Right renal cortex interstitium (tissue), 3 donors: ENCODE measurements at places on chromosomes 4 and X. TPM values are rescaled to one million over a fixed set of nuclear protein-coding genes. Genes with fewer than 3 reads are reported as not detected.

DNA sequence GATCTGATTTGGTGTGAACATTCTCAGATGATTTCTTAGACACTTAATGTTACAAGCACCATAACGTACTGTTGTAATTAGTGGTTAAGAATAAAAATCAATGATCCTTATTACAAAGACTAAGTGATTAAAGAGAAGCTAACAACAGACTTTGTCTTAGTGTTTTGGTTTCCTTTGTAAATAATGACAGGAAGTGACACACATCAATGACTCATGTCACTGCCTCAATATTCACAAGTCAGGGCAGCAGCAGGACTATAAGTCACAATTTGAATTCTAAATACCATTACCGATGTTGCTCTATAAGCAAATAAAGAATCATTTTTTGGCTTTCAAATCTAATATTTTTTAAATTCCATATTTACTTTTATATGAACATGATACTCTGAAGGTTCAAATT, 115.8 kb upstream of the FAT4 start:
- DNase-seq = no peak

GRCh38 chrX:144275843-144276242, 392.0 kb downstream of the UBE2NL start:
- no peak for DNase-seq

DNA sequence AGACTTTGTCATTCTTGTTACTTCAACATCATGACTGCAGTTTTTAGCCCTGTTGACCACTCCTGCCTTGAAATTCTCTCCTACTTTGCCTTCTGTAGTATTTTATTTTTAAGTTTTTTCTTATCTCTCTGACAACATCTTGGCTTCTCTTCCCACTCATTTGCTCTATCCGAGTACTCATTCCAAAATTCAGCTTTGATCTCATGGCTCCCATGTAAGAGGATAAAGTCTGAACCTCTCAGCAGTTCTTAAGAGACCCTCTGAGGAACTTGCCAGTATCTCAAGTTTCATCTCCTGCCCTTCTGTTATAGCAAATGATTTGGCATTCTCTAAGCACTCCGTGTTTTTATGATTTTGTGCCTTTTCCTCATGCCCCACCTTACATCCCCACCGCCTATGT, 67.7 kb downstream of the GALNT7 start:
- no peak for DNase-seq

GRCh38 chr4:153181700-153182099, 22.5 kb upstream of the TRIM2 start:
- DNase-seq = no peak

DNA sequence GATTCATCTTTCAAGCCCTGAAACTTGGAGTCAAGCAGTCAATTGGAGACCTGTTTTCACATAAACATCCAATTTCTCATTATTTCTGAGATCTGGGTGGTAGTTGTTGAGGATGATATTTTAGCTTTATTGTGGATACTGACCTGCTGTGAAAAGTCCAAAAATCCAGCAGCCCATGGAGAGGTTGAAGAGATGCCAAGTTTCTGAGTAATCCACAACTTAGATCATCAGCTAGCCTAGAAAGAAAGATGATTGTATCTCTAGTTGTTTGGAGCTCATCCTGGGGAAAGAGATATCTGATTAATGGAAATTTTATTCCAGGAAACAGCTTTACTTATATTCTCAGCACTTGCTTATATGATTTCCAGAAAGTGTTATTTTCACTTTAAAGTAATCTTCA, 48.6 kb upstream of the DCX start:
- DNase-seq = no peak

GRCh38 chr4:8656711-8657380, 64.3 kb downstream of the CPZ start:
- DNase-seq = no peak

GRCh38 chr4:167587361-167587760, 353.1 kb upstream of the SPOCK3 start:
- DNase-seq = no peak

Gene WDFY3
- polyA plus RNA-seq = 49.5 TPM

Gene CTSO
- polyA plus RNA-seq = 44.3 TPM

Gene CXorf49
- not detected for polyA plus RNA-seq

Gene GPC4
- polyA plus RNA-seq = 22.5 TPM

Gene SLC30A9
- 133 TPM for polyA plus RNA-seq

Gene NEXMIF
- polyA plus RNA-seq = 2.8 TPM

Gene GIMD1
- polyA plus RNA-seq = not detected

Gene ADGRG2
- 12.0 TPM for polyA plus RNA-seq

Gene TEC
- 3.7 TPM for polyA plus RNA-seq

Gene UCHL1
- 118 TPM for polyA plus RNA-seq
